ENCODE measurements at places on chromosomes 6 and 20.

DNA sequence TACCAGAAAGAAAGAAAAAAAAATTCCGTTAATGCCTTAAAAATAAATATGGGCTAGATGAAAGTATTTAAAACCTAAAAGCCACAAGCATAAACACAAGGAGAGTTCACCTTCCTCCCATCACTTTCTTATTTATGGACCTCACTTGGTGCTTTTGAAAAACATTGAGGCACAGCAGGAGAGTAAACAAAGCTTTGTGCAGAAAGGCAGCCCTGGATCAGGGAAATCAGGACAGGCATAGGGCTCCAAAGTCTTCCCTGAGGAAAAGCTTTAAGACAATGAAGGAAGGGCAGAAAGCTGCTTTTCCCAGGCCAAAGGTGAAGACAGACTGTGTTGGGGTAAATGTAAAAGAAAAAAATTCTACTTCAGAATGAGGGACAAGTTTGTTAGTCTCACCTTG, 207.9 kb downstream of the CLVS2 start:
- DNase-seq: no peak

DNA sequence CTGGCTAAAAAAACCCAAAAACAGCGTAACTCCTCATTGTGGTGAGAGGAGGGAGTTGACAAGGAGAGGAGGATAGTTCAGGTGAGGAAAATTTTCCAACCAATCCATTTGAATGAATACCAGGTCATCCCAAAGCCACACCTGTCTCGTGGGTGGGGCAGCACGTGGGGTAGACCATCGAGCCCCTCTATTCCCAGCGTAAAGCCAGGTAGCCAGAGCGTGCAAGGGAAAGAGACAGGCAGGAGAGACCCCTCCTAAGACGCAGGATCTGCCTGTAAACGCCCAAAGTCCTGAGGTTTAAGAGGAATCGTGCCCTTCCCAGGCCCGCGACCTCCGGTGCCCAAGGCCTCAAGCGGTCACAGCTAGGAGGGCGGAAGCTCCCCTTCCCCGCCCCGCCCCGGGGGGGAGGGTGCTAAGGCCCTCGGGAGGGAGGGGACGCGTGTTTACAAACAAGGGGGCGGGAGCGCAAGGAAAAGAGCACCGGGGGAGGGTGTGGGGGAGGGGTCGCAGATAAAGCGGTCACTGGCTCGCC, 712 bp downstream of the RXRB start:
- DNase-seq: peak; percentile 70

- DNase-seq: no peak
Measured at GRCh38 chr20:14720251-14720650, 382.8 kb upstream of the FLRT3 start.

DNA sequence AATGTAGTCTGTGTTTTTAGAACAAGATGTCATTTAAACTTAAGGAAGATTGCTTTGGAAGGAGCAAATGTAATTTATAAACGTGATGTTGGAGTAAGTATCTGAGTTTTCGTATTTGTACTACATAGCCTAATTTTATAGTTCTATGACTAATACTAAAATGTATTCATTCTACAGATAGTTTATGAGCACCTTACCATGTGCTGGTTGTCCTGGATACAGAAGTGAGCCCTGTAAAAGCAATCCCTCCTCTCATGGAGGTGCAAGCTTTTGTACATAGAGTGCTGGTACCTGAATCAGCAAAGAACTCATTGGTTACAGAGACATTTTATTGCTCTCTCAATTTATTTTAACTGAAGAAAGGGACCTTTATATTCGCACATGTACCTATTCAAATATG, 27.1 kb downstream of the TBPL1 start:
- DNase-seq: no peak

- DNase-seq: no peak
Measured at GRCh38 chr6:44410363-44410762, 22.9 kb downstream of the CDC5L start.

GRCh38 chr6:159988983-159989454, 20.1 kb downstream of the IGF2R start:
- DNase-seq: no peak

GRCh38 chr20:60236613-60237012, 278.4 kb downstream of the CDH26 start:
- DNase-seq: no peak

DNA sequence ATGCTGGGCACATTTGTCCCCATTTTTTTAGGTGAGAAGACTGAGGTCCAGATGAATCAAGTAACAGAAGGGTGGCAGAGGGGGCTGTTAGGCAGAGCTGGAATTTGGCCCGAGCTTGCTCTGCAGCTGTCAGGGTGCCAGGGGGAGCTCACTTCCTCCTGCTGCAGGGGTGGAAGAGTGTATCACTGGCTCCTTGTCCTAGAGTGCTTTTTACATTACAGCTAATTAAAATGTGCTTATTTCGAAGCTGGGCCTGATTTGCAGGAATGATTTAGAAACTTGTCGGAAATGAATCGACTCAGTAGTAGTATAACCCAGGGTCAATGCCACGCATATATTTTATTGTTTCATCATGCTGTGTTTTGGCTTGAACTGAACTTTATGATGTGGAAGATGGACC, 11.1 kb downstream of the TOX2 start:
- DNase-seq: peak; percentile 70

GRCh38 chr6:3724451-3725144, 26.9 kb downstream of the PXDC1 start:
- DNase-seq: no peak

DNA sequence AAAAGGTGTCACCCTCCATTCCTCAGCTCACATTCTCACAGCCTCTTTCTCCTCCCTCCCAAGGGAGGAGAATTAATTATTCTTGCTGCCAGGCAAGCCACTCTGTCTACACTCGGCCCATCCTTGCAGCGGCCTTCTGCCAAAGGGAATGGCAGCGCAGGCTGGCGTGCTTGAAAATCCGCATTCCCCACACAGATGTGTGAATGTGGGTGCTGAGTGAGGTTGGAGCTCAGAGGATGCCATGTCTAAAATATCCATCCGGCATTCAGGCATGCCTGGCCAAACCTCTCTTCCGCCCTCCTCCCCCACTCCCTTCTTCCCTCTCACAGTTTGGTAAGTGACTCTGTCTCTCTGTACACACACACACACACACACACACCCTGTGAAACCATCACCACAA, 27.7 kb downstream of the PNPLA1 start:
- no peak for DNase-seq

GRCh38 chr20:17631576-17632319, 50.3 kb downstream of the RRBP1 start:
- DNase-seq: no peak

DNA sequence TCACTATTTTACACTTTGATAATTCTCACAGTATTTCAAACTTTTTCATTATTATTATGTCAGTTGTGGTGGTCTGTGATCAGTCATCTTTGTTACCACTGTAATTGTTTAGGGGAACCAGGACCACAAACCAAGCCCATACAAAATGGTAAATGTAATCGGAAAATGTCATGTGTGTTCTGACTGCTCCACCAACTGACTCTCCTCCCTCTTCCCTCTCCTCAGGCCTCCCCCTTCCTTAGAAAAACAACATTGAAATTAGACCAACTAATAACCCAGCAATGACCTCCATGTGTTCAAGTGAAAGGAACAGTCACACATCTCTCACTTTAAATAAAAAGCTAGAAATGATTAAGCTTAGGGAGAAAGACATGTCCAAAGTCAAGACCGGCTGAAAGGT, 63.8 kb downstream of the GMDS start:
- DNase-seq: no peak

- DNase-seq: no peak
Measured at GRCh38 chr20:38061109-38061508, 27.6 kb downstream of the RPRD1B start.

DNA sequence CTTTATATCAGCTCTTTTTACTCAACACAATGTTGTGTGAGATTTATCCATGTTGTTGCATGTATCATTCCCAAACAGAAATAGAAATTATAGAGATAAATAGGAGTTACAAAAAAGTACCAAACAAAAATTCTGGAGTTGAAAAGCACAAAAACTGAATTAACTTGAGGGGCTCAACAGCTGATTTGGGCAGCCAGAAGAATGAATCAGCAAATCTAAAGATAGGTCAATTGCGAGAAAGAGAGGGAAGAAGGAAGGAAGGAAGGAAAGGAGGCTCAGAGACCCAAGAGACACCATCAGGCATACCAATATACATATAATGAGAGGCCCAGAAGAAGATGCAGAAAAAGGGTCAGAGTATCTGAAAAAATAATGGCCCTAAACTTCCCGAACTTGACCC, 98.9 kb downstream of the ATG5 start:
- no peak for DNase-seq

DNA sequence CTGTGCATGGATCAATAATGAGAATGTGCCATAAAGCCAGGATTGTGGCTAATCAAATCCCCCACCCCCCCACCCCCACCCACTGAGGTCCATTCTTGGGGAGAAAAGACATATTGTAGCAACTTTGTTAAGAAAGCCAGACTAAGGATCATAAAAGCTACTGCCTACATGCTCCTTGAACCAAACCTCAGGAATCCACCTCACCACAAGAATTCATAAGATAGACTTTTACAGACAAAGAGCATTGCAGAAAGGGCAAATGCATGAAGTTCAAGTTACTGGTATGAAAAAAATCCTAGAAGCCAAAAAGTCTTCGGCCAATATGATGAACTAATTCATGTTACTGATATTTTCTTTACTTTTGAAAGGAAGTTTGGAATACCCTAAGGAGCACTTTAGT, 187.9 kb upstream of the ARID1B start:
- no peak for DNase-seq

- DNase-seq: no peak
Measured at GRCh38 chr20:51611625-51611890, 69.0 kb upstream of the NFATC2 start.

DNA sequence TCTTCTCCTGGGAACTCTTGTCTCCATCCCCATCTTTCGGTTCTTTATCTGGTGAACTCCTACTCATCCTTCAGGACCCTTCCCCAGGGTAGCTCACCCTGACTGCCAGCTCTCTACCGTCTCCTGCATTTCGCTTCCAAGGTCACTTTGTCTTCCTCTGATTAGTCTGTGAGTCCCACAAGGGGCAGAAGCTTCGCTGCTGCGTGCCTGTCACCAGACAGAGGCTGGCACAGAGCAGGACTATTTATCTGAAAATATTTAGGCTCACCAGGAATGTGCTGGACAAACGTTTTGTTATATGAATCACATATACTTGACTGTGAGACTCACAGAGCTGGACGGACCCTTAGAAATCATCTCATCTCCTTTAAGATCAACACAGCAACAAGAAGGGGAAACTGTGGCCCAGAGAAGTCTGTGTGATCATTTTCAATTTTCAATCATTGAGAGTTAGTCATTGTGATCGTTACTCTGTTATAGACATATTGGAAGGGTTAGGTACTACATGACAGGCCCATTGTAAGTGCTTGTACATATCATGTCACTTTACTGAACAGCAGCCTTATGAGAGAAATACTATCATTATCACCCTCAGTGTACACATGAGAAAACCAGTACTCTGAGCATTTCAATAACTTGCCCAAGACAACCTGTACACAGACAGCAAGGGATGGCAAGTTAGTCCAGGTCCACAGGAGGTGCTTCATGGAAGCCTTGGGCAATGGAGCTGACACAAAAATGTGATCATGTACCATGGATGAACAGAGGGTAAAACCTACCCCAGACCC, 51.4 kb downstream of the JPH2 start:
- no peak for DNase-seq

DNA sequence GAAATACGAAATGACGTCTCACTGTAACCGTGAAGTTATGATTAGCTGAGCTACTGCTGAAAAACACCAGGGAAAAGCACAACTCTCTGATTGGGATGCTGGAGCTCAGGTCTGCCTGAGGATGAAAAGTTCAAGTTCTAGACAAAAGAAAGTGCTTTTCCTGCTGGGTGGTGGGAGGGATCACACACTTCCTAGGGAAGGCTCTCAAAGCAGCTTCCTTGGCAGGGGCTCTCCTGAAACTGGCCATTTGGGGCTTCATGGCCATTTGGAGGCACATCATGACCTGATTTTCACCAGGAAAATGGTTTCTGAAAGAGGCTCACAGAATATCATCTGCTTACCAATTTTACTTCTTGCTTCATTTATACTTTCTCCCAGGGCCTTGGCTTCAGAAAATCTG, 97.1 kb upstream of the KCNK16 start:
- no peak for DNase-seq
